RPMI7951 (cell line): ENCODE measurements at places on chromosomes 11 and 22. TPM values are rescaled to one million over a fixed set of nuclear protein-coding genes. Genes with fewer than 3 reads are reported as not detected.
A peak's percentile ranks its signal among the peaks of the same experiment; 100 is the strongest.

DNA sequence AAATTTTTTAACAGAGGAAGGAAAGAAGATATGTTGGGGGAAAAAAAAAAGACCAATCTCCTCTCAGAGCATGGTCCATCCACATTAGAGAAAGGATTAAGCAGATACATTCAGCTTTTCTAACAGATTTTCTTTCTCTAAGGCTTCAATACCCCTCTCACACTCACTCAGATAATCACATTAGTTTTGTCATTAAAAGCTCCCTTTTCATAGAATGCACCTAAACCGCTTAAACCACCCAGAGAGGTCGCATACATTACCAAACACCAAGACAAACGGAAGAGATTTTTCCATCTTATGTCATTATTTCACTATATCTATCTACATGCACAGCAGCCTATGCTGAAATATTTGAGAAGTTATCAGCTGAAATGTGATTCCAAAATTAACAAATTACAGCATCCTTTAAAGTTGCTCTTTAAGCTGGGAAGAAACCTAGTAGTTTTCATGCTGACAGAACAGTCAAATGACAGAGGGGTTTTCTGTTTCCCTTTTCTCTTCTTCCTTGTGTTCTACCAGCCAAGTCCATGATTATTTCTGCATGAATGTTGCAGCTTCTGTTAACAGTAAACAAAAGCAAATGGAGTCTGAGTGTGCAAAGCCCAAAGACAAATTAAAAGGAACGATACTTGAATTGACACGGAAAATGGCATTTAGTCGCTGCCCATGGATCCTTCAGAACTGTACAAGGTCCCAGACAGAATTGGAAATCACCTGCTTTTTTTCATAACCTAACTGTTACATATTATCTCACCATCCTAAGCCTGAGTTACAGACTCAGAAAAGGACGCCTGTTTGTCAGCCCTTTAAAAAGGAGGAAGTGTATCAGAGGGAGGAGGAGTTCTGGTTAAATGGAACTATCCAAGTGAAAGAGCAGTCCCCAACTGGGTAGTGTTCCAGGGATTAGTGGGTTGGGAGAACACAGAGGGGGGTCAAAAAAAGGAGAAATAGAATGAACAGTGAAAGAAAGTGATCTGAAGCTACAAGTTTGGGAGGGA is 54.6 kb downstream of the PRCP start:
- DNase-seq = no peak

- DNase-seq = no peak
Measured at GRCh38 chr11:17415523-17416104, 27.2 kb upstream of the KCNJ11 start.

GRCh38 chr11:31645747-31646146 is 136.2 kb downstream of the ELP4 start:
- peak; percentile 88 for DNase-seq

FLRT1 gene
- under 0.01 TPM in 2 replicates for total RNA-seq
